ENCODE measurements at places on chromosomes 2 and 18. TPM values are rescaled to one million over a fixed set of nuclear protein-coding genes. Genes with fewer than 3 reads are reported as not detected.

The PFN4 gene
- 0.56 TPM for total RNA-seq

The TMEM163 gene
- 0.11 TPM for total RNA-seq

The UGT1A10 gene
- not detected for total RNA-seq

The DLGAP1 gene
- 0.20 TPM for total RNA-seq

The WIPF1 gene
- 3.8 TPM for total RNA-seq

The ONECUT2 gene
- total RNA-seq: 2.5 TPM

The MC2R gene
- total RNA-seq: not detected

The IHH gene
- 0.07 TPM for total RNA-seq

The DHRS9 gene
- total RNA-seq: 0.27 TPM

The CRYGD gene
- not detected for total RNA-seq

The TMEFF2 gene
- total RNA-seq: not detected

The KCNG2 gene
- not detected for total RNA-seq

The LYPD1 gene
- not detected for total RNA-seq

The COLEC11 gene
- total RNA-seq: 2.9 TPM

The REG1B gene
- total RNA-seq: 2.3 TPM

The NEURL3 gene
- not detected for total RNA-seq

The SFXN5 gene
- total RNA-seq: 21.3 TPM

The C2orf80 gene
- total RNA-seq: not detected

The FBXO41 gene
- total RNA-seq: 7.7 TPM

The PSD4 gene
- total RNA-seq: 54.0 TPM

The TWIST2 gene
- not detected for total RNA-seq

The ABCG5 gene
- not detected for total RNA-seq

The STRN gene
- total RNA-seq: 29.1 TPM

The INPP5D gene
- total RNA-seq: 5.6 TPM

The FABP1 gene
- total RNA-seq: 0.64 TPM

The TEX261 gene
- total RNA-seq: 60.4 TPM

The LOXL3 gene
- total RNA-seq: 0.76 TPM

The FSIP2 gene
- total RNA-seq: 0.04 TPM

The C18orf54 gene
- 8.7 TPM for total RNA-seq

The DSC2 gene
- total RNA-seq: 11.8 TPM

The CCDC121 gene
- total RNA-seq: 3.3 TPM

The WNT10A gene
- not detected for total RNA-seq

The LGALSL gene
- total RNA-seq: 0.22 TPM

The SLC38A11 gene
- total RNA-seq: not detected

The SCG2 gene
- 0.78 TPM for total RNA-seq

The ASAP2 gene
- total RNA-seq: 4.3 TPM

The POTEE gene
- 23.4 TPM for total RNA-seq

The CD8B2 gene
- not detected for total RNA-seq

All from K562 (cell line).